PC-3 (cell line): ENCODE measurements at places on chromosomes 16 and 17.

- DNase-seq = no peak
These were observed 34.7 kb upstream of the VPS4A start for GRCh38 chr16:69276148-69277115.

DNA sequence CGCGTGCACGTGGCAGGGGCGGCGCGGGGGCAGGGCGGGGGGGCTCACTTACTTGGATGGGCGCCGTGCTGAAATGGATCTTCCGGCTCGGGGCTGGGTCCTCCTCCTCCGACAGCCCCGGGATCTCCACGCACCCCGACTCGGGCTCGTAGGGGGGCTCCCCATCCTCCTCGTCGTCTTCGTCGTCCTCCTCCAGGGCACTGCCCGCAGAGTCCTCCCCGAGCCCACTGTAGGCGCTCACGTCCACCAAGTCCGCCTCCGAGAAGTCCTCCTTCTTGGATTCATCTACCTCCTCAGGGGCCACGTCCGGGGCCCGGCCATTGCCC, 1.4 kb downstream of the PPP1R9B start:
- DNase-seq = no peak

DNA sequence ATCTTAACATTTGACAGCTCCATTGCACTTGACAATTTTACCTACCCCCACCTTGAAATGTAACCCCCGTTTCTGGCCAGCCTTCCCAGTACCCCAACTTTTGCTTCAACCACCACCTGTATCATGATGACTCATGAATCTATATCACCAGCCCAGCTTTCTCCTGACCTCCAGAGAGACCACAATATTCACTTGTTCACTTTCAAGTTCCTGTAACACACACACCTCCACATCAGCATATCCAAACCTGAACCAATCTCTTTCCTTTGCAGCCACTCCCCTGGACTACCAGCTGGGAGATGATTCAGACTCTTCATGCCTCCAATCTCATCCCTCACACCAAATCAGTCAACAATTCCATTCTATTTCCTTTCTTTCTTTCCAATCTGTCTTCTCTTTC, 8.0 kb downstream of the SMG6 start:
- DNase-seq = no peak

DNA sequence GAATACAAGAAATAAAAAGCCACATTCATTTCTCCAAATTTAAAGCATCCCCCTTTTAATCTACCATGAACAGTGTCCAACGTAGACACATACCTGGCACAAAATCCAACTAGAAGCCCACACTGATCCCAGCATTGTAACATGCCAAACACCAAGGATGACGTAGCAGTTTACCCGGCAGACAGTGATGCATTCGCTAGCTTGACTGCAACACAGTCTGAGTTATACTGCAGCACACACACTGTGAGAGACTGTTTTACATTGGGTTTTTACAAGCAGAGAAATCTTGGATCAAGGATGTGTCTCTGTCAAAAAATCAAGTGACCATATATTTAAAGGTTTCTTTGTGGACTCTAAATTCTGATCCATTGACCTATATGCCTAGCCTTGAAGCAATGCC, 74.5 kb upstream of the C17orf78 start:
- no peak for DNase-seq

- DNase-seq = no peak
These were observed 36.3 kb downstream of the PLCG2 start for GRCh38 chr16:81815429-81815766.
